ENCODE measurements at places on chromosomes 7 and 10.

- DNase-seq, result no peak
These were observed 47.5 kb downstream of the INSYN2A start for GRCh38 chr10:127148933-127149220.

- no peak for DNase-seq
These were observed 261.9 kb downstream of the GRID1 start for GRCh38 chr10:86104611-86105145.

DNA sequence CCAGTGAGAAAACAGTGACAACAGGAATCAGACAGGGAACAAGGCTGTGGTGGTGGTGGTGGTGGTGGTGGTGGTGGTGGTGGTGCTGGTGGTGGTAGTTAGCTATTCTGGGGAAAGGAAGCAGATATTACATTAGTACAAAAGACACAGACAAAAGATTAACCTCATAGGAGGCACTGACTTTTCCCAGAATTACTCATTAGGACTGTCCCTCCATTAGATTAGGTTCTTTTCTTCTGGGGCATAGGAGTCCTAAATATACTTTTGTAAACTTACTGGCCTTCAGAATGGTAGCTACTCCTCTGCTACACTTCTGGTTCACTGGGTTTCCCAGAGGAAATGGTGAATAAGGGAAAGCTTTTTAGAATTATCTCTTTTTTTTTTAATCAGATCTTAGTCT lies 156.6 kb upstream of the SEMA3D start:
- DNase-seq, result no peak

DNA sequence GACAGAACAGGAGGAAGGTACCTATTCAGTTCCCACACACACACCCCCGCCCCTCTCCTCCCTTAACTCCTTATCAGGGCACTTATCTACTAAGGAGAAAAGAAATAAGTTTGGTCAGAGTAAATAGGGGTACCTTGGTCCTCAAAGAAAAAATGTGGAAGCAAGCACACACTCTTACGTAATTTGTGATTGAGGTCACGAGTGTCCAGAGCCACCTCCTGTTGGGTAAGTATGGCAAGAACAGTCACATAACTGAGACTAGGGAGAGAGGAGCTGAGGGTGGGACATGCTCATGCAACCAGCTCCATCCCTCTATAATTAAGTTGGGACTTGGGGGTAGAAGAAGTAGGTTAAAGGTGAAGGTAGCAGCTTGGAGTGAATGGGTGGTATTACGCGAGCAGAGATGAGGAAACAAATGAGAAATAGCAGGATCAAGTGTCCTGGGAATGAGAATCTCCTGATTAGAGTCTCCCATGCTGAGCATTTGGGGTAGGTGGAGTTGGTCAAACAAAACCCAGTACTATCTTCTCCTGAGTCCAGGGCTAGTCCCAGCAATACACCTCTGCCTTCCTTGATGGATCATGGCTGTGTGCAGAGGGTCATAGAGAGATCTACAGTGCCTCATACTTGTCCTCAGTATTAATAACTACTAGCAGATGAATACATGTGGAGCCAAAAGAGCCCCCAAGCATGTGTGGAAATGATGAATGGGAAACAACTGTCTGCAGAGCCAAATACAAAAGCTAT lies 77.1 kb downstream of the GSAP start:
- DNase-seq, result no peak

DNA sequence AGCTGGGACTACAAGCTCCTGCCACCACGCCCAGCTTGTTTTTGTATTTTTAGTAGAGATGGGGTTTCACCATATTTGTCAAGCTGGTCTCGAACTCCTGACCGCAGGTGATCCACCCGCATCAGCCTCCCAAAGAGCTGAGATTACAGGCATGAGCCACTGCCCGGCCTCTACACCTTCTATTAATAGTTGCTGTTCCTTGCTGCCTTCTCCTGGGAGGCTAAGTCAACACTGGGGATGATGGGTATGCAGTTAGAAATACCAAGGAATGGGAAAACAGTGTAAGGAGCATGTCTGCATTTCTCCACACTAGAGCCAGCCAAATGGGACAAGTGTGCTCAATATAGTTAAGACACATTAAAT lies 97.3 kb upstream of the PDLIM1 start:
- no peak for DNase-seq

DNA sequence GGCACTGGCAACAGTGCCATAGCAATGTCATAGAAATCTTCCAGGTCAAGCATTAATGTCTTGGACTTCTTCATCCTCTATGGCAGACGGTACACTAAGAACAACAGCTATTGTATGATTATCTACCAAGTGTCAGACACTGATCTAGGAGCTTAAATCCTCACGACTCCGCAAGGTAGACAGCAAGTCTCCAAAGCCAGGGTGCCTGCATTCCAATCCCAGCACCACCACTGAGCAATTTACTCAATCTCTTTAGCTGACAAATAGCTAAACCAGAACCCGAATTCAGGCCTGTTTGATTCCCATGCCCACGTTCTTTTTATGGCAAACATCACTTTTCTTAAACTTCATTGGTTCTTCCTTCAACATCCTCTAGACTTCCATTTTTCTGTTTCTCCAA lies 31.8 kb downstream of the DNMBP start:
- no peak for DNase-seq

GRCh38 chr7:151992375-151992774 lies 33.1 kb upstream of the GALNT11 start:
- DNase-seq, result no peak

- DNase-seq, result no peak
These were observed 49.6 kb upstream of the PSMG3 start for GRCh38 chr7:1619152-1620079.

DNA sequence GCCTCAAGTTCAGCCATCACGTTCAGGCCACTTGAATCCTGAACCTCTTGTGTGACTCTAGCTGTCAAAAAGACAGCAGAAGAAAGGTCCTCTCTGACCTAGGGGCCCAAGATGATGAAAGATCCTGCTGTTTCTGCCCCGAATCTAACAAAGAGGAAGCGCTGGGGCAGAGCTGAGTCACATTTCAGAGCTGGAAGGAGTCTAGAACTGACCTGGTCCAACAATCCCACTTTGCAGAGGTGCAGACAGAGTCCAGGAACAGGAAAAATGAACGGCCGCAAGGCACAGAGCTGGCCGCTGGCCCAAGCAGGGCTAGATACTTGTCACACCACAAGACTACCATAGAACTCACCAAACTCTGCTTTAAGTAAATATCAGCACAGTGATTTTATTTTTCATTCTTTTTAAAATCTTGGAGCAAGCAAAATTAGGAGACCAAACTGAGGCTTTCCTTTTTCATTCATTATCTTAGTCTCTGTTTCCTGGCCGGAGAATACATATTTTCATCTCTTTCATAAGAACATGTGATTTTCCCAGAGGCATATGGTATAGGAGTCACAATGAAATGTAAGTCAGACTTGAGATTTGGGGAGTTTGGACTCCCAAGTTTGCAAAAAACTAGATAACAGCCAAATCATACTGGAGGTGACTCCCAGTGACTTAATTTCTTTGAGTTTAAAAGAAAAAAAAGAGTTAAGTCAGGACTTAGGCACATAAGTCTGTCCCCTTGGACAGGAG lies 52.8 kb downstream of the CHST15 start:
- no peak for DNase-seq

DNA sequence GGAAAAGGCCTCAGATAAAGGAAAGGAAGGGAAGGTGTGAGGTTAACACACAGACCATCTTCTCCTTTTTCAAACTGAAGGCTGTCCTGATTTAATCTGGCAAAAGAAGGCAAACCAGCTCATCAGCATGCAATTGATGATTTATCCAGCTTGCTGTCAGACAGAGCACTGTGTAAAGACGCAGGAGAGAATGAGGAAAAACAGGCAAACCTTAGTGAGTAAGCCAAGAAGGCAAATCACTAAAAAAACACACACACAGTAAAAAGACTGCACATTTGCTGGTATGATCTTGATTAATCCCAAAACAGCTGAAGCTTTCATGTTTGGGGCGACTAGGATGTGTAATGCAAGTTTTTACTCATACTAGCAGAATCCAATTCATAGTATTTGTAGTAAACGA lies 65.8 kb upstream of the SKAP2 start:
- no peak for DNase-seq

GRCh38 chr10:128875956-128876736 lies 590.9 kb upstream of the MGMT start:
- no peak for DNase-seq

DNA sequence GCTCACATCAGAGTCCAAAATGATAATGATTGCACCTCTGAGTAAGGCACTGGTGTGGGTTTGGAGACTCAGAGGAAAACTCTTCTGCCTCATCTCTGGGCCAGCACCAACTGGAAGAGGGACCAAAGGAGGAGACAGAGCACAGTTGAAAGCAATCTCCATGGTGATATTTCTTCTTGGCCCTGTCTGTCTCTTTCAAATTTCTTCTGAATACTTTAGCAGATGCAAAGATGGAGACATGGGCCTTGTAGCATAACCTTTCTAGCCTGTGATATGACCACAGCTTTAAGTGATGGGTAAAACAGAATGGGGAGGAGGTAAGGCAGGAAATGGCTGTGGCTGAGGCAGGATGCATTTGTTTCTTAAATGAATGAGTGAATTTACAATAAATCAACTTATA lies 12.2 kb upstream of the GIMAP7 start:
- DNase-seq, result no peak

GRCh38 chr10:60414877-60415585 lies 25.4 kb upstream of the ANK3 start:
- no peak for DNase-seq

DNA sequence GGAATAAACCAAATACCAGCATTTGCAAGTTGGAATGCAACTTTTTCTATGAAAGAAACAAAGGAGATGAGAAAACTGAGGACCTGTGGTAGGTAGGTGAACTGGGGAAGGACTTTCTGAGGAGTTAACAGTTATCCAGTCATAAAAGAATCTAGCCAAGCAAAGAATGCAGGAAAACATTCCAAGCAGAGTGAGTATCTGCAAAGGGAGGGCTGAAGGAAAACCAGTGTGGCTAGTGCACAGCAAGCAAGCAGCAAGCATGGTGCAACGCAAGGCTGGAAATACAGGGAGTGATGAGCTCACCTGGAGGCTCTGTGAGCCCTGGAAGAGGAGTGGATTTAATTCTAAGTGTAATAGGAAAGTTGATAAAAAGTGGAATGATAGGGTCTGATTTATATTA lies 44.0 kb downstream of the RTKN2 start:
- no peak for DNase-seq

GRCh38 chr10:27861781-27862180 lies 116.2 kb upstream of the MKX start:
- DNase-seq, result no peak

DNA sequence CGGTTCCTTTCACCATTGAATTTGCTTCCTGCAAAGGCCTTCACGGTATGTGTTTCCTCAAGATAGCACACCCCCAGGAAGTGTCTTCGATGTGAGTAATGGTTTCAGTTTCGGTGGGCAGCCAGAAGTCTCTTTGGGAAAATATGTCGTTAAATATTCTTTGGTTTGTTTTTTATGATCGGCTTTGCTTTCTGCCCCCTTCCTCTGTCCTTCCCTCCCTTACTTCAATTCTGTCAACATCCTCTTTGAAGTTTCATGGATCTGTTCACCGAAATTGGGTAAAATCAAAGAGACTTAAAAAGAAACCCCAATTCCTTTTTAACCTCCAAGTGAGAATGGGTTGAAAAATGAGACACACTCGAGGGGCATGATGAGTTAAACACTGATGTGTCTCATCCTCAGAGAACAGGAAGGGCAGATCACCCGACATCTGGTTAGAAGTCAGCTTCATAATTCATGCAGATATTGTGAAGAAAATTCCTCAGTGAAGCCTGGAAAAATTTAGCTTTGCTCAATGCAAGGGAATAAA lies 170.8 kb upstream of the HABP2 start:
- DNase-seq, result no peak

DNA sequence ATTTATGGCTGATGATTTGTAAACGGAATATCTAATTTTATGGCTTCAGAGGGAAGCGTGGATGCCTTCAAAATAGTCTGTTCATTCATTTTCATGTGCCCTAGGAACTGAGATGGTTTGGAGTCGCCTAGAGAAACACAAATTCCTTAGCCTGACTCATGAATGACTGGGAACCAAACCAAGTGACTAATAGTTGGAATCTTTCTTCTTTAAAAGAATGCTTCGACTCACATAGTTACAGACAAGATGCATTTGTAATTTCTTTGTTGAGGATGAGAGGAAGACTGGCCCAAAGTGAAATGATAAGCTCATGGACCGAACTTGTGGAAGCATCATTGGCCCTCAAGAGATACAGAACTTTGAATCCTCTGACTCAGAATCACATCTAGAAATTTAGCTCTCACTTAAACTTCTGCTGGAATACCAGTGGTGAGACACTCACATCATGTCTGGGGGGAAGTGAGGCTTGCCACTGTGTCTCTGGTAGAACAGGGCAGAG lies 1107.2 kb downstream of the NRG3 start:
- no peak for DNase-seq

DNA sequence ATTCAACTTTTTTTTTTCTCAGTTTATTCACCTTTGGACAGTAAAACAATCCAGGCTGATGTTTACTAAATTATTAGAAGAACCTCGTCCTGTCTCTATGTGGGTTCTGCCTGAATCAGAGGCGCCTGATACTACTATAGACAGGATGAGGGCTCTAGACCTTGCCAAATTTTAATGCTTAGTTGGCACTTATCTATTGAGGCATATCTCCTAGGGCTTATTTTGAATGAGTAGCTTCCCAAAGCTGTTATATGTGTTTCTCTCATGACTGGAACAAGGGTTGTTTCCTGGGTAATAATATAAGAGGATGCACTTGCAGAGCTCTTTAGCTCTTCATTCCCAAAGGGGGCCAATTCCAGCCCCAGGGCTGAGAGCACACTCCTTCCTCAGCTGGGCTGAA lies 23.6 kb downstream of the HECW1 start:
- DNase-seq, result no peak

- DNase-seq, result no peak
These were observed 53.0 kb downstream of the GRID1 start for GRCh38 chr10:86313621-86314041.

- no peak for DNase-seq
These were observed 902.6 kb upstream of the MBL2 start for GRCh38 chr10:53675177-53675576.

- DNase-seq, result no peak
These were observed 547 bp downstream of the DDIT4 start for GRCh38 chr10:72274213-72274729.

GRCh38 chr7:108252177-108252576 lies 122.0 kb upstream of the LAMB4 start:
- no peak for DNase-seq

GRCh38 chr10:75226656-75227055 lies 9.1 kb downstream of the COMTD1 start:
- DNase-seq, result no peak

- DNase-seq, result no peak
These were observed 33.3 kb upstream of the FXYD4 start for GRCh38 chr10:43338117-43338516.

DNA sequence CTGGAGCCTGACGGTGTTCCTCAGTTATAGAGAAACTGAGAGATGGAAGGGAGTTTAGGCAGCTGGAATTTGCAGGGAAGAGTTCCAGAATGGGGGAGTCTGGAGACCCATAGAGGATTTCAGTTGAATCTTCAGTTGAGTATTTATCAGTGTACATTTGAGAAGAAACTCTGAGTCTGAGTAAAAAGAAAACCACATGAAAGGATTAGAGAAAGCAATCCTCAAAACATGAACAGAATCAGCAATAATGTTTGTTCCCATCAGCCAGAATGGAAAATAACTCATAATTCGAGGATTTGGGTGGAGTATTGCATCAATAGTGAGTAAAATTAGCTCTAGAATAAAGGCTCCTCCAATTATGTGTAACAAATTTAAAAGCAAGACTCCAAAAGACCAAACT lies 130.0 kb upstream of the AHR start:
- DNase-seq, result no peak

GRCh38 chr7:47743965-47744591 lies 162.2 kb upstream of the TNS3 start:
- DNase-seq, result no peak
